Left lung (tissue), 14 donors: ENCODE measurements at places on chromosomes 4 and X.

DNA sequence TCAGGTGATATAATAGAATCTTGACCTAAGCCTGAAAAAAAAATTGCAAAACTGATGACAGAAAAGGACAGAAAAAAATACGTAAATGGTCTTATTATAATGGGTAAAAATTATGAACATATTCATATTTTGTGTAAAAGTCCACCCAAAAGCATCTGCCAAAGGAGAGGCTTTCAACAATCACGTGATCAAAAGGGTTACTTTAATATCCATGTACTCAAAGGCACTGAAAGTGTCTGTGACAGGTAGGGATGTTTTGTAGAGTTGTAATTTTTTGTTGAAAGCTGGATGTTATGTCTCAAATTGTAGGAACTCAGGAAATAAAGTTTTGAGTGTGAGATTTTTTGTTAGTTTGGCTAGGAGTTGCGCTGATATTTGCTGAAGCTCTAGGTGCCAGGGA lies 144.8 kb upstream of the GALNTL6 start:
- DNase-seq: no peak

DNA sequence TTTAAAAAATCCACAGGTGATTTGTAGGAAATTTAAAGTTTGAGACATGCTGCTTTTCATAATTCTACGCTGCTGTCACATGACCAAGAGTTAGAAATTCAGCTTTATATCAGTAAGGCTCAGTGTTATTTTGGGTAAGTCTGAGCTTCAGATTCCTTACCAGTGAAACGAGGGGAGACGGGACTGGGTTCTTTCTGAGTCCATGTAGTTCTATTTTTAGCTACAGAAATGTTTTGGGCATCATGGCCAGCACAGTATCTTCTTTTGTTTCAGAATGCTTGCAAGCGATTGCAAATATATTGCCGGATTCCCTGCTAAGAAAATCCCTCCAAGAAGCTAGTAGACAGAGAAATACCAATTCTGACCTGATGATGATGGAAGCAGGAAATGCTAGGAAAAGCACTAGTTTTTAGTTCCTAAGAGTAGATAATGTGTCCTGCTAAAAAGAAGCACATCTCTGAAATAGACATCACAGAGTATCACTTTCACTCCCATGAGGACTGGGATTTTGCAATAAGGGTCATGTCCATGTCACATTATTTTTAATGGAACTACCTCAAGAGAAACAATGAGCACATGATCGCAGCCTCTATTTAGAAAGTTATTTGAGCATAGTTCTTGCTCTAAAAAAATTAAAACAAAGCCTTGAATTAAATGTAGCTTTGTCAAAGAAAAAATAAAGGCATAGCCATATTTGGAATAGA lies 10.9 kb downstream of the ATP1B4 start:
- no peak for DNase-seq

- no peak for DNase-seq
These were observed 188.4 kb upstream of the CLNK start for GRCh38 chr4:10872833-10873517.

GRCh38 chr4:82293304-82293703 lies 80.5 kb downstream of the HNRNPD start:
- DNase-seq: no peak

- DNase-seq: no peak
These were observed 93.3 kb downstream of the DACH2 start for GRCh38 chrX:86241547-86241946.

DNA sequence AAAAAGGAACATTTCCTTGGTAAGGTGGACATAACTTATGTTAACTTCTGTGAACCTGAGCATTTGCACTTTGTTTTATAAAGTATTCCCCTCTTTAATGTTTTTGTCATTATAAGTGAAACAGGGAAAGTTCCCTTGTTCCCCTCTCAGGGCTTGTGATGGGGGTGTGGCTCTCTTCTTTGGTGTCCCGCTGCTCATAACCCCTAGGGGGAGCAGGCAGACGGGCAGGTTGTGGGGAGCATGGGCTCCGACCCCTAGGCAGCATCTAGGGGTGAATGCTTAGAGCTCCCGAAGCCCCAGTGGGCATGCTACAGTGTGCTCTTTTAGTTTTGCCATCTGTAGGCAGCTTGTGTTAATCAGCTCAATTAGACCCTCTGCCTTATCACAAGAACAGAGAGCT lies 200.4 kb downstream of the DACH2 start:
- DNase-seq: no peak

DNA sequence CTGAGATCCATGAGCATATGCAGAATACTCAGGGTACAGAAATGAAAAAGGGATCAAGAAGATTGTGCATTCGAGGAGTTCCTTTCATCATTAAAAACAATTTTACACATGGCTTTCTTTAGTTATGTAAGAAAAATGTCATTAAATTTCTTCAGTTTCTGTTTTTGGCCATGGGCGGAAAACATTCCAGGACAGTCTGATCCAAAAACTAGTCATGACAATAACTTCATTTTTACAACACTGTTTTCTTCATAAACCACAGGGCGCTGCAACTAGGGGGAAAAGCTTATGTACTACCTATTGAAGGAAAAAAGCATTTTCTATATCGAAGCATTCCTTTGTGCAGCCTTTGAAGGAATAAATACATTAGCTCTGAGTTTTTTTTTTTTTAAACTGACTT lies 28.2 kb downstream of the IL13RA1 start:
- DNase-seq: no peak

DNA sequence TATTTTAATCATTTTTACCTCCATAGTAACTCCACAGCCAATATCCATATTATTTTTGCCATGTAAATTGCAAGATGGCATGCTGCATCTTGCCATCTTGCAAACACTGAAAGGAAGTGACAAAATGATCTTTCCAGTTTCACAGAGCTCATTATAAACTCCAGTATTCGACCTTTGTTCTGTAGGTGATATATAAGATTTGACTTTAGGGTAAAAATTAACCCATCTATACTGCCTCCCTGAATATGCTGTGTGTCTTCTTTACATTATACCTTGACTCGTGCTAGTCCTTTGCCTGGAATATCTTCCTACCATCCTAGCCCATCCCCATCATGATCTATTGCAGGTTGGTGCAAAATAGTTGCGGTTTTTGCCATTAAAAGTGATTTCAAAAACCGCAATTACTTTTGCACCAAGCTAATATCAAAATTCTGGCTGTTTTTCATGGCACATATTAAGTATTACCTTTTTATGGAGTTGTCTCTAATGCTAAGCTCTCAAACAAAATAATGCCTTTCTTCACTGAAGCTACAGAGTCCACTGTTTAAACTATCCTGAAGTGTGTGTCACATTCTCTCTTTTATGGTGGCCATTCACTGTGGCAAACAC lies 161.1 kb downstream of the PCDH19 start:
- no peak for DNase-seq

DNA sequence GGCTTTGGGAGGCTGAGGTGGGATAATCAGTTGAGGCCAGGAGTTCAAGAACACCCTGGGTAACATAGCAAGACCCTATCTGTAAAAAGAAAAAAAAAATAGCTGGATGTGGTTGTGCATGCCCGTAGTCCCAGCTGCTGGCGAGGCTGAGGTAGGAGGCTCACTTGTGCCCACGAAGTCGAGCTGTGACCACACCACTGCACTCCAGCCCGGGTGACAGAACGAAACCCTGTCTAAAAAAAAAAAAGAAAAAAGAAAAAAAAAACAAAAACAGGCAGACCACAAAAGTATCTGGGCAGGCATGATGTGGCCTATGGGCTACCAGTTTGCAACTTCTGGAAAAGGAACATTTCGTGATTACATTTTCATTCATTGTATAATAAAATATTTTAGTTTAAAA lies 38.1 kb upstream of the RASGEF1B start:
- DNase-seq: no peak

DNA sequence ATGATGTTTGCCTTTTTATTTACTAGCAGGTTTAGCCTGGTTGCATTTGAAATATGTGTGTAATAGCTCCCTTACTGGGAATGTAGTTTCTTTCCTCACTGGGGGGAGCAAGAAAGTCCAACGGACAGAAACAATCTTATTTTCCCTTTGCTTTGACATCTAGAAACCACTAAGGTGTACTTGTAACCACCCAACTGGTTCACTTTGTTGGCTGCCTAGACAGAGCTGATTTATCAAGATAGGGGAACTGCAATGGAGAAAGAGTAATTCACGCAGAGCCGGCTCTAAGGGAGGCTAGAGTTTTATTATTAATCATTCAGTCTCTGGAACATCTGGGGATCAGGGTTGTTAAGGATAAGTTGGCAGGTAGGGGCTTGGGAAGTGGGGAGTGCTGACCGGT lies 30.3 kb downstream of the XG start:
- DNase-seq: no peak

- no peak for DNase-seq
These were observed 605.1 kb downstream of the BCOR start for GRCh38 chrX:39492497-39493162.

- no peak for DNase-seq
These were observed 152.1 kb upstream of the VCX start for GRCh38 chrX:7690842-7691241.

DNA sequence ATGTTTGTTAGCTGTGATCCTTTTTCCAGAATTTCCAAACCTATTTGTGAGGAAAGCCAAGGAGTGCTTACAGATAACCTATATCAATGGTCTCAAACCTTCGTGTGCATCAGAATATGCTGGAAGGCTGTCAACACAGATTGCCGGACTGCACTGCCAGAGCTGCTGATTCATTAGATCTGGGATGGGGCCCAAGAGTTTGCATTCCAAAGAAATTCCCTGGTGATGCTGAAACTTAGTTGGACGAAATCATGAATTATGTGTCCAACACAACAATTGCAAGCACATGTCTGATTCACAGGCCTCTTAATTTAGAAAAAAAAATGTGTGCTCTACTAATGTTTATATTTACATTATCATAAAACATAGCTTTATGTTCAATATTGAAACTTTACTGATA lies 544.0 kb upstream of the AMOT start:
- peak; percentile 1 for DNase-seq

- DNase-seq: no peak
These were observed 321.3 kb downstream of the GALNTL6 start for GRCh38 chr4:172134521-172134920.

DNA sequence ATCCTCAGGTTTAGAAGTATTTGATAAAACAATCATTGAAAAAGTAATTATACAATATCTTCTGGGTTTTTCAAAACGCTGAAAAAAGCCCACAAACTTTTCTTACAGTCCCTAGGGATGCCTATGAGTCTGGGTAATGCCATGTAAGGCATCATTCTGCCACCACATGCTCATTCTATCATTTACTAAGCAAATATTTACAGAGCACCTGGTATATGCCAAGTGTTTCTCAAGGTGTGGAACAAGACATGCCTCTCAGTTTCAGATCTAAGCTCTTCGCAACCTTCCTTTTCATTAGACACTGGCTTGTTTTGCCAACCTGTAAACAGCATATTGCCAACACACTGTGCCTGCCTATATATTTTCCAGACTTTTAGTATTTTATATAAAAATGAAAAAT lies 17.7 kb downstream of the MID1 start:
- DNase-seq: no peak

- no peak for DNase-seq
These were observed 249.4 kb downstream of the ARHGAP10 start for GRCh38 chr4:147981305-147981704.

DNA sequence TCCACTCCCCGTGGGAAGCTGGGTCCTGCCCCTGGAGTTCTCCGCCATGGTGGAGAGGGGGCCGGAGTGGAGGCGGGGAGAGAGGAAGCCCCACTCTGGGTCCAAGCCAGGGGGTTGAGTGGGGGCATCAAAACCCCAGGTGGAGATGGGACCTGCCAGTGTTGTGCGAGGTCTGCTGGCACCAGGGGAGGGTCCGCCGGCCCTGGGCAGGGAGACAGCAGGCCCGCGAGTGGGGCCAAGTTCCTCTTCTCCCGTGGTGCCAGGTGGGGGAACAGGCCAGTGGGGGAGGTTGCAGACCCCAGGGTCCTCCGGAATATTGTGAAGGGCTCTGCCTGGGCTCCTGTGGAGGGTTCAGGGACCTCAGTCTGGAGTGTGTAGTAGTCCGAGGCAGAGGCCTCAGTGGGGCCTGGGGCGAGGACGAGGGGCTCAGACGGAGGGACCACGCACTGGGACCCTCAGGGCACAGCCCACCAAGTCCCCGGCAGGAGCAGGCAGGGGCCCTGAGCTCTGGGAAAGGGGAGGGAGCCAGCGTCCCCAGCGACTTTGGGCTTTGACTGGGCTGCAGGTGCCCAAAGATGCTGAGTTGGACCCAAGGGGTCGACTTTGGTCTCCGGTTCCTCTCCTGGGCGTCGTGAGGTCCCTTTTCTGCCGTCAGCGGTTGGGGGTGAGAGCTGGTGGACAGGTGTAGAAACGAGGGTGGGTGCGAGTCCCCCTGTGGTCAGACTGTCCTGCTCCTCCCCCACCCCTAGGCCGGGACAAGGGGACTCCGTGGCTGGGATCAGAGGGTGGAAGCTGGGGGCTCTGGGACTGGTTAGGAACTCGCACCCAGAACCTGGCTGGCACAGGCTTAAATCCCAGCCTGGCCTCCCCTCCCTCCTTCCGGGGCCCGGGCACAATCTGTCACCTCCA lies 43.8 kb upstream of the NKX1-1 start:
- DNase-seq: no peak

GRCh38 chrX:7948483-7948882 lies 21.3 kb upstream of the PNPLA4 start:
- no peak for DNase-seq

- DNase-seq: peak; percentile 23
These were observed 118.5 kb downstream of the PLS3 start for GRCh38 chrX:115679460-115679859.

- no peak for DNase-seq
These were observed 160.4 kb upstream of the MAP3K15 start for GRCh38 chrX:19675731-19676130.

- DNase-seq: no peak
These were observed 78.6 kb upstream of the PNPLA4 start for GRCh38 chrX:8005678-8006347.

DNA sequence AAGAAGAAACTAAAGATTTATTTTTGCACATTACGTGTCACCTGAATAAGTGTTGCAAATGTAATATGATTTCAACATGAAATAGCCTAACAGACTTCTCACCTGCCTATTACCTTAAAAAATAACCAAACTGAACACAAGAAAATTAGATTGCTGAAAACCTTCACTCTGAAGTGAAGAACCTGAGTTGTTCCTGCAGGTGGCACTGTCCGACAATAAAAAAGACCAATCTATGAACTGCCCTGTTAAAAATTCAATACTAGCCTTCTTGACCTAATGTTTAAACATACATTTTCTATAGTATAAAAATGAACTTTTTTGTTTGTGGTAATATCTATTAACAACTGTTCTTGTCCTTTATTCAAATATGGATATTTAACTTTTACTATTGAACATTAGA lies 69.2 kb upstream of the PNPLA4 start:
- DNase-seq: peak; percentile 36
